T-helper 17 cell (primary cell): ENCODE measurements at places on chromosomes 5 and 9. TPM values are rescaled to one million over a fixed set of nuclear protein-coding genes. Genes with fewer than 3 reads are reported as not detected.

DNA sequence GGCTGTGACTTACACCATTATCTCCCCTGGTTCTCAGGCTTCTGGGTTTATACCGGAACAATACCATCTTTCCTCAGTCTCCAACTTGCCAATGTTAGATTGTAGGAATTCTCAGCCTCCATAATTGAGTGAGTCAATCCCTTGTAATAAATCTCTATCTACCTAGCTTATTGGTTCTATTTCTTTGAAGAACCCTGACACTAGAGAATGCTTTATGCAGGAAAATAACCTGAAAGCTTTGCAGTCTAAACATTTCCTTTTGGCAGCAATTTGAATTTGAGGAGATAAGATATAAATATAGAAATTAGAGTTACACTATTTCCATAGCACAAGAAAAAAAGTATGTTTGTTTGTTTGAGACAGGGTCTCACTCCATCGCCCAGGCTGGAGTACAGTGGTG is 278.1 kb upstream of the CDH18 start:
- H3K27me3 ChIP-seq: no peaks in the 10 kb centered on the region
- no peaks in the 10 kb centered on the region for H3K36me3 ChIP-seq
- DNase-seq: no peak

DNA sequence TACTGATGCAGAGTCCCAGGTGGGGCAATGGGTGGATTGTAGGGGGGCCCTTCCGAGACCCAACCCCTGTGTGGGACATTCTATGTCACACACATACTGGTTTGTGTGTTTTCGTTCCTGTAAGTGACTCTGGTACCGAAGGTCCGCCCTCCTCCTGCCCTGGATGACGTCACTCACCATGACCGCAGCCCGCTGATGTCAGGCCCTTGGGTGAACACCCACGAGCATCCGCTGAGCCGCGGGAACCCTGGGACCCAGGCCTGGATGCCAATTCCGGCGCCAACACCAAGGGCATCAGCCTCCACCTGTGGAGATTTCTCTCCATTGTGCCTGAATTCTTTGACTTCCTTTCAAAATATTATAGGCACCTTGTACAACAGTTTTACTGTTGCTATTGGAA is 184.3 kb downstream of the MTRR start:
- no peak for DNase-seq
- H3K36me3 ChIP-seq: no peaks in the 10 kb centered on the region
- H3K4me3 ChIP-seq: no peak overlapping the region
- no peak overlapping the region for H3K27ac ChIP-seq
- H3K27me3 ChIP-seq: no peaks in the 10 kb centered on the region
- H3K4me1 ChIP-seq: no peaks in the 10 kb centered on the region

- peaks cover 53% of the 10 kb centered on the region for H3K4me1 ChIP-seq
- H3K27me3 ChIP-seq: no peaks in the 10 kb centered on the region
- no peak for DNase-seq
- peak overlapping the region; percentile 88 for H3K4me3 ChIP-seq
These were observed 7.6 kb downstream of the FGD3 start for GRCh38 chr9:92954886-92955285.

DNA sequence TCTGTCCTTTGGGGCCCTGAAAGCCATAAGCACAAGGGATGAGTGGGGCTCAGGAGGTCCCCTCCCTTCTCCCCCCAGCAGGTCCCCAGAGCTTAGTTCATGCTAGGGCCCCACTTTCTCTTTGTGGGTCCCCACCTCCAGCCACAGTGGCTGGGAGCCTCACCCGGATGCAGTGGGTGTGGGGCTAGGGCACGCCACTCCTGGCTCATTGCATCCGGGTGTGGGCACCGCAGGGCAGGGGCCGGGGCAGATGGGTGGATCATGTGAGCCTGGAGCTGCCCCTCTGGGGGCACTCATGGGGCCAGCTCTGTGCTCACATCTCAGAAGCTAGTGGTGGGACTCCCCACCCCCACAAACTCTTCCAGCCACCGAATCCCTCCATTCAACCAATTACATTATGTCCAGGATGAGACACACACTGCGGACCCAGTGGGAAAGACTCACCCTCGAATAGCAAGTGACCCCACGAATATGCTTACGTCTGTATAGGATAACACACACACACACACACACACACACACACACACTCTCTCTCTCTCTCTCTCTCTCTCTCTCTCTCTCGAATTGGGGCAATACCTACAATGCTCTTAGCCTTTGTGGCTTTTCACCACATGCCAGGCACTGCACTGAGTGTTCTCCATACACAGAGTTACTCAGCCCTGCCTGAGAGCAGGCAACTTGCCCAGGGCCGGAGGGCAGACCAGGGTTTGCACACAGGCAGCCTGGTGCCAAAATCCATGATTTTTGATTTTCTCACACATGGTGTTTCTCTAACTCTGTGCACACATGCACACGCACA is 16.8 kb upstream of the PHYKPL start:
- H3K4me1 ChIP-seq: peaks cover 9% of the 10 kb centered on the region
- peak overlapping the region; percentile 88 for H3K27ac ChIP-seq
- DNase-seq: no peak
- H3K27me3 ChIP-seq: no peaks in the 10 kb centered on the region

DNA sequence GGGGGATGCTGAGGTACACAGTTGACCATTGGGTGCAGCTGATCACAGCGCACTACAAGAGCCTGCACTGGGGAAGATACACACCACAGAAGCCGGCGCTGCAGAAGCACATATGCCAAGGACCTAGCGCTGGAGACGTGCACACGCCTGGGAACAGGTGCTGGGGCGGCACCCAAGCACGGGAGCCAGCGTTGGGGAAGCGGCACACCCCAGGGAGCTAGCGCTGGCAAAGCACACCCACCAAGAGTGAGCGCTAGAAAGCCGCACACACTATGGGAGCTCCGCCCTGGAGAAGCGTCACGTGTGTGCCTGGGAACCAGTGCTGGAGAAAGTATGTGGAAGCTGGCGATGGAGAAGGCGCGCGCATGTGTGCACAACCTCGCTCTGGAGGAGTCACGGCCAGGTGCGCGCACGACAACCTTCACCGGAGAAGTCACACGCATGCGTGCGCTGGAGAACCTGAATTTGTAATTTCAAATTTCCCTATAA is 4.5 kb downstream of the FANCC start:
- H3K27ac ChIP-seq: no peak overlapping the region
- DNase-seq: no peak
- H3K27me3 ChIP-seq: no peaks in the 10 kb centered on the region
- peaks cover 14% of the 10 kb centered on the region for H3K4me1 ChIP-seq
- H3K4me3 ChIP-seq: peak overlapping the region; percentile 58

The SPATA31A3 gene
- not detected for total RNA-seq

The FBXL7 gene
- total RNA-seq: not detected

GRCh38 chr5:157548513-157549282 is 26.9 kb downstream of the ADAM19 start:
- peak overlapping the region; percentile 98 for H3K27ac ChIP-seq
- peaks cover 72% of the 10 kb centered on the region for H3K4me1 ChIP-seq
- H3K36me3 ChIP-seq: peaks cover 18% of the 10 kb centered on the region
- H3K27me3 ChIP-seq: no peaks in the 10 kb centered on the region

GRCh38 chr5:101860563-101860962 is 435.5 kb downstream of the SLCO4C1 start:
- H3K27ac ChIP-seq: no peak overlapping the region
- no peaks in the 10 kb centered on the region for H3K4me1 ChIP-seq
- DNase-seq: no peak

DNA sequence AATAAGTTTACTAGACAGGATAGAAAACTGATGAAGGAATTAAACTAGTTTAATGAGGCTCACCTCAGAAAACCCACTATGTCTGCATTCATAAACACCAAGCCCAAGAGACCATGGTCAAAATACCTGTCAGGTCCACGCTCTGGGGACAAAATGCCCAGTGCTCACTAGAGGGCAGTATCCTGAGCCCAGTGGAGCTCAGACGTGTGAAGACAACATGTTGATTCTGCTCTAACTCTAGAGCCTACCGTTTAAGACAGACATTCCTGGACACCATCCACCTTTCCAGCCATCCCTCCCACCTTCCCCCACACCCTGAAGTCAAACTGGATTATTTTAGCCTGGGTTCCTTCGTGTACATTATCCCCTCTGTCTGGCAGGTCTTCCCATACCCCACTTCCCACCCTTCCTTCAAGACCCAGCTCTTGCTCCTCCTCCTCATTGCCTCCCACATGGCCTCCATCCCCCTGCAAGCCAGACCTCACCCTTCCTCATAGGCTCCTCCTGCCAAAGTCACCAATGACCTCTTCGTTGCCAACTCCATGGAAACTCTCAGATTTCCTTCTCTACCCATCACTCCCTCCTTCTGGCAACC is 142.3 kb upstream of the FSTL4 start:
- H3K27ac ChIP-seq: no peak overlapping the region
- H3K36me3 ChIP-seq: no peaks in the 10 kb centered on the region
- H3K4me3 ChIP-seq: no peak overlapping the region
- peaks cover 42% of the 10 kb centered on the region for H3K27me3 ChIP-seq
- DNase-seq: no peak

GRCh38 chr9:21559402-21560280 is 77.5 kb upstream of the IFNE start:
- H3K27me3 ChIP-seq: peaks cover 41% of the 10 kb centered on the region
- peak; percentile 17 for DNase-seq
- peaks cover 11% of the 10 kb centered on the region for H3K4me1 ChIP-seq
- H3K27ac ChIP-seq: no peak overlapping the region
- H3K36me3 ChIP-seq: no peaks in the 10 kb centered on the region
- H3K4me3 ChIP-seq: peak overlapping the region; percentile 88

DNA sequence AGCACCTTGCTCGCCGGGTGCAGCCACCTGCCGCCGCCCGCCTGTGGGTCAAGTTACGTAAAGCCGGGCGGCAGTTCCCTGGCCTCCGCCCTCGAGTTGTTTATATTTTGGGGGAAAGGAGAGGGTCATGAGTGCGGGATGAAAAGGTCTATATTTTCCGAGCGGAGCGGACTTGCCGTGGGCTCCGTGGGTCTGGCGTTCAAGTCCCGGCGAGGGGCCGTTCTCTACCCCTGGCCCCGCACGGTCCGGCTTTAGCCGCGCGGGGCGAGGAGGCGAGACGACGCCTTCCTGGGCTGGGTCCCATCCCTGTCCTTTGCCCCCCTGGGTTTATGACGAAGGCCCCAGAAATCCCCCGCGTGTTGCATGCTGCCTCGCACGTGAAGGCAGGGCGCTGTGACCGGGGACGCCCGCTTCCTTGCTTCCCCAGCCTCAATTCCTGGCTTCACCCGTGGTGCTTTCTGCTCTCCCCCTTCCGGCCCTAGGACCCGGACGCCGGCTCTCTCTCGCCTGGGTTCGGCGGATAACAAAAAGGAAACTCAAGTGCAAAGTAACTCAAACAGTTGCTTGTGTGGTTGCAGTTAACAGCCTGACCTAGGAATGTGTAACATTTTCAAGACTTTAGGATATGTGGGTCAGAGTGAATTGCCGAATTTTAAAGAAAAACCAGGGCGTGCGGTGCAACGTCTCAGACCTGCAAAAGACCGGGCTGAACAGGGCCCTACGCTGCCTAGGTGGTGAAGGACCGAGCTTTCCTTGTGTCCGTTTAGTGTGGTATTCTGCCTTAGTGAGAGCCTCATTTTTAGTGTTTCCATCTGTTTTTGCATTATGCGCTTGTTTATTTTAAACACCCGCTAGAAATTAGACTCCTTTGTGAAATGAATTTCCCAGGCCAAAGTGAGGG is 810 bp downstream of the VPS13A start:
- H3K4me1 ChIP-seq: peaks cover 29% of the 10 kb centered on the region
- DNase-seq: peak; percentile 49
- peak overlapping the region; percentile 94 for H3K27ac ChIP-seq
- no peaks in the 10 kb centered on the region for H3K27me3 ChIP-seq
- H3K4me3 ChIP-seq: peak overlapping the region; percentile 97

DNA sequence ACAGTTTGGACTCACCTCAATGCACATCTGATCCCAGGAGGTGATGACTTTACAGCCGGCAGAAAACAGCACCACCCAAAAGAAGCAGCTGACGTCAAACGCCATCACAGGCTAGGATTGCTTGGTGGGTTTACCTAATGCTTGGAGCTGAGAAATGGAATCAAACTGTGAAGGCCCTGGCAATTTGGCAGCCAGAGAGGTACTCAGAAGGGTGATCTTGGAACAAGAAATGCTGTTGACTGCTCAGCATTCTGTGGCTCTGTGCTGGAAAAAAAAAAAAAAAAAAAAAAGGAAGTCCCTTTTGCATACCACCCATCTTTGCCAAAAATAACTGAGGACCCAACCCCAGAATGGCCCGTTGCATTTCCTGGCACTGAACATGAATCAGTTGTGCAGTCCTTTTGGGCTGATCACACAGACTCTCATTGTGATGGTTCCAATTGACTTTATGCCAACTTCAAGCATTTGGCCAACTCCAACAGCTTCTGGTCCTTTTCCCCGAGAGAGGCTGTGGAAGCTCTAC is at the start of gene CD180:
CD180 (minus strand) TSS at position 263 of the 523 bp plus-strand sequence; CDS start at position 105, 158 bp downstream.
- no peak for DNase-seq
- no peaks in the 10 kb centered on the region for H3K27me3 ChIP-seq
- H3K27ac ChIP-seq: peak within 1 kb of the TSS; percentile 27
